NCI-H69 (cell line): ENCODE measurements at places on chromosomes 5 and 9.
A peak's percentile ranks its signal among the peaks of the same experiment; 100 is the strongest.

- DNase-seq = no peak
Measured at GRCh38 chr5:177997846-177998245, 1.8 kb upstream of the PROP1 start.

DNA sequence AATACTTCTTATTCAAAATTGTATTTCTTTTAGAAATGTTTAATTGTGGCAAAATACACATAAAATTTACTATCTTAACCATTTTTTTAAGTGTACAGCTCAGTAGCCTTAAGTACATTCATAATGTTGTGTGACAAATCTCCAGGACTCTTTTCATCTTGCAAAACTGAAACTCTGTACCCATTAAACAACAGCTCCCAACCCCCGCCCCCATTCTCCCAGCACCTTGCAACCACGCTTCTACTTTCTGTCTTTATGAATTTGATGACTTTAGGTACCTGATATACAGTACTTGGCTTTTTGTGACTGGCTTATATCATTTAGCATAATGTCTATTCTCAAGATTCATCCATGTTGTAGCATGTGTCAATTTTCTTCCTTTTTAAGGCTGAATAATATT, 2.8 kb upstream of the IL5 start:
- DNase-seq = no peak

GRCh38 chr5:33837301-33837700, 54.5 kb downstream of the ADAMTS12 start:
- no peak for DNase-seq

DNA sequence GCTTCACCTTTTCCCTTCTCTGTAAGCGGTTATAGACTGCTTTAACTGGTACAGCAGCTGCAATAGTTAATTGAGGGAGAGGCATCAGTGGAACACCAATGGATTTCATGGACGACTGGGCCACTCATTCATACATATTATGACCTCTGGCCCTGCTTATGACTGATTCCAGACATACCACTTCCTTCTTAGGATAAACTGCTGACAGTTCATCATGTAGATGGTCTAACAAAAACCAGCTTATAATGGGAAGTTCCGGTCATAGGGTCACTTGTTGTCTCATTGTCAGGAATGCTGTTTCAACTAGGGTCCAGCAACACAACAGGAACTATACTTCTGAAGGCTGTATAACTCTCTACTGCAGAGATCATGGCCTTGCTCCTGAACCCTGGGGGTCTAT, 265.2 kb upstream of the RASA1 start:
- no peak for DNase-seq

- no peak for DNase-seq
Measured at GRCh38 chr5:138573949-138574670, 1.1 kb downstream of the HSPA9 start.

- peak; percentile 44 for DNase-seq
Measured at GRCh38 chr5:179805070-179805528, 1.6 kb downstream of the MGAT4B start.

DNA sequence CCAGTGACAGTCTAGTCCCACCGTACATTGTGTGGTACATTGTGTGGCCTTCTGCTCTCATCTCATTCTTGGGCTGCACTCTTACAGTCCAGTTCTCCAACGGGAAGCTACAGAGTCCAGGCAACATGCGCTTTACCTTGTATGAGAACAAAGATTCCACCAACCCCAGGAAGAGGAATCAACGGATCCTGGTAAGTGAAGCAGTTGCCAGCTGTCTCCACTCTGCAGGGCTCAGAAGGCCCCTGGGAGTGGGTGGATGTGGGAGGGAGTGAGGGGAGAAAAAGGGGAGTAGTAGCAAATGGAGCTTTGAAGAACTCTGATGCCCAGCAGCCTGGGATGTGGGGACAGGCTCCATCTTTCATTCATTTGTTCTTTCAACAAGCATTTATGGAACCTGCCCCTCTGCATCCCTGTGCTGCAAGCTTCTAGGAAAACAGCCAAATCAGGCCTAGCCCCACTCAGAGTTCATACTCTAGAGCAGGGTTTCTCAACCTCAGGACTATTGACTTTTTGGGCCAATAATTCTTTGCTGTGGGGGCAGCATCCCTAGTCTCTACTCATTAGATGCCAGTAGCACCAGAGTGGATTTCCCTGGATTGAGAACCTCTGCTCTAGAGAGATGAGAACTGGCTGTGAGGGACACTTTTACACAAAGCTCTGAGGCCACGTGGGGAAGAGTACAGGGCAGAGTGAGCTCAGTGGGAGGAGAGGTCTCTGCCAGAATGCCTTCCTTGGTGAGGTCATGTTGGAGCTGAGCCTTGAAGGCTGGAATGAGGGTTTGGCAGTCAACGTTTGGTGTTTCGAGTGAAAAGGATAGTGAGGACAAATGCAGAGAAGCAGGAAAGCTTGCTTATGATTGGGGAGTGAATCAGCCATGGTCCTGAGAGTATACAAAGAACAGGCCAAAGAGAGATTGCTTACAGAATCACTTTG, 1.1 kb downstream of the POLR1E start:
- peak; percentile 55 for DNase-seq

GRCh38 chr5:110968246-110969005, 103.1 kb upstream of the TSLP start:
- DNase-seq = no peak

DNA sequence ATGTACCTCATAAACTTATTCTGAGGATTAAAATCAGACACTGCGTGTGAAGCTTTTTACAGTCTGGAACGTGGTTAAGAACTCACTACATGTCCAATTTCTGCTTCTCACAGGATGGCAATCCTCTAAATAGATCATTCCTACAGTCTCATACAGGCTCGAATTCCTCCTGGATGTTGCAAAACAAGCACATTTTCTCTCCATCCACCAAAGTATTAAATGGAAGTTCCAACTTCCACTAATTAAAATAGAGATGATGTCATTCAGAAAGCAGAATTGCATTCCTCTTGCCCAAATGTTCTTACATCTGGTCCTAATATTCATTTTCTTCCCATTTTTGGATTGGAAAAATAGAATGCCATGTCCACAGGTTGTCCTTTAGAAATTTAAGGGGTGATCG, 145.5 kb upstream of the PCA3 start:
- no peak for DNase-seq

GRCh38 chr5:40834391-40834848, 602 bp downstream of the RPL37 start:
- DNase-seq = peak; percentile 37

DNA sequence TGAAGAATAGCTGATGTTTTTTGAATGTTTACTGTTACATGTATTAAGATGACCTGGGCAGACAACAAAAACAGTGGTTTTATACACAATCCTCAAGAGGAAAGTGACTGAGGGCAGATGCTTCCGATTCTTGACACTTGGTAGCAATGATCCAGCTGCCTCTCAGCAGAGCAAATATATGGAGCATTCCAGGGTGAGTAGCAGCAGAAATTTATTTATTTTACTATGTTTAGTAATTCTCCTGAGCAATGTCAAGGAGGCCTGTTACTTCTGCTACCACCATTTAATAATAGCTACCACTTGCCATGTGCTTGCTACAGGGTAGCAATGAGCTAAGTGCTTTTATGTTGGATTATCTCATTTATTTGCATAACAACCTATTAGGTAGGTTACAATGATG, 69.1 kb upstream of the NR3C1 start:
- DNase-seq = no peak

DNA sequence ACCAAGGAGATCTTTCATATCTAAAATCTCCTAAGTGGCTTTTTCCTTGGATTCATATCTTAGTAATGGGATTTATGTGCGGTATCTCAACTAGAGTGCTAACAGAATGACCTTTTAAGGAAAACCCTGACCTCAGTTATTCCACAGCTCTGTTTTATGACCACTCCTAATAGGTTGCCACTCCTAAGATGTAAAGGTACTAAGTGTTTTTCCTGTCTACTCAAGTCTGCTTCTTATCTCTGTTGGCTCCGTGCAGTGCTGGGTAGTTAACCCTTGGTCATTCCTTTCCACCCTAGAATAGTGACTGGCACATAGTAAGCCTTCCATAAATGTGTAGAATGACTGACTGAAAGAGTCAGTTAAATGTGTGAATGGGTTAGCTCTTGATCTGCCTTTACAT, 161.4 kb downstream of the DOCK2 start:
- DNase-seq = no peak

DNA sequence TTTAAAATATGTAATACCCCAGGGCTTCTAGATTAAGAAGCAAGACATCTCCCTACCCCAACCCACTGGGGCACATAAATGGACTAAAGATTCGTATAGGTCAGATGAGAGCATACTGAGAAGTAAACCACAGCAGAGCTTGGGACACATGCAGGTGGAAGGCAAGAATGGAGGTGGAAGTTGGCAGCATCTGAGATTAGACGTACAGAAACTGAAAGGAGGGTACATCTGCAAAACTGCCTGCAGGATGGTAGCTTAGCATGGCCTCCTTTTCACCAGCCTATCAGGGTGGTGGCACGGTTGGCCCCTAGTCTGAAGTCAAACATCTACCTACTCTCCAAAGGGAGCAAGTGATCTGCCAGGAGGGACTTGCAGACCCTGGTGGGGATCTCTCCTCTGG, 181.8 kb downstream of the TSSK1B start:
- DNase-seq = no peak
